Anterior cingulate cortex (tissue), 58 donors: ENCODE measurements at places on chromosomes 2 and 18.

GRCh38 chr18:57621246-57621604 is 411 bp downstream of the NARS1 start:
- DNase-seq, result no peak

DNA sequence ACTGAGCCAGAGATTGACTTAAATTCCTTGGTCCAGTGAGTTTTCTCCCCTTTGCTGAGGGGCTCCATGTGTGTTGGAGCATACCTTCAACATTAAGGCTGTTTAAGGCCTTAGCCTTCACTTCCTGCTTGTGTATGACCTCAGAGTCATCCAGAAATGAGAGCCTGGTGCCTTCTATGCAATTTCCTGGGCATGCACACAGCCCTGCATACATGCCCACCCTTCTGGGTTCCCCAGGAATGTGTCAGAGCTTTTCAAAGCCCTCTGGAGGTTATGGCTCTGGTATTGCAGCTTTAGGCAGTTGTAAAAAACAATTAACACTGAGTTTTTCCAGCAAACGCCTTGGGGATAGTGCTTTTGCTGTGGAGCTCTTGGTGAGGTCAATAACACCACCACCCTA is 16.7 kb downstream of the IL1R1 start:
- no peak for DNase-seq

- DNase-seq, result no peak
These were observed 263.8 kb downstream of the RBM43 start for GRCh38 chr2:150997702-150998440.

DNA sequence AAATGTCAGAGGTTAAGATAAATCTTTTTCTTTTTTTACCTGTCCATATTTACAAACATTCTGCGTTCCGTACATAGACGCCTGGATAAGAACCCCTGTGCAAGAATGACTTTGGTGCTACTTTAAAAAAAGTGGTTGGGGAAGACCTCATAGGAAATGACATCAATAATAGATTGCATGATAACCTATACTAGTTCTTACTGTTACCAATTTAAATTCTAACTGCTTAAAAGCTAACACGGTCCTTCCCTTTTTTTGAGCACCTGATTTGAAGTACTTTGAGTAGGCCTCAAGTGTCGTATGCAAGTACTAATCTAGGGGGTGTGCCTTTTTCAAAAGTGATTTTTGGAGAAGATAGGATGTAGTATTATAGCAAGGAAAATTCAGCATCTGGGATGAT is 2.1 kb downstream of the SLC39A10 start:
- DNase-seq, result no peak

DNA sequence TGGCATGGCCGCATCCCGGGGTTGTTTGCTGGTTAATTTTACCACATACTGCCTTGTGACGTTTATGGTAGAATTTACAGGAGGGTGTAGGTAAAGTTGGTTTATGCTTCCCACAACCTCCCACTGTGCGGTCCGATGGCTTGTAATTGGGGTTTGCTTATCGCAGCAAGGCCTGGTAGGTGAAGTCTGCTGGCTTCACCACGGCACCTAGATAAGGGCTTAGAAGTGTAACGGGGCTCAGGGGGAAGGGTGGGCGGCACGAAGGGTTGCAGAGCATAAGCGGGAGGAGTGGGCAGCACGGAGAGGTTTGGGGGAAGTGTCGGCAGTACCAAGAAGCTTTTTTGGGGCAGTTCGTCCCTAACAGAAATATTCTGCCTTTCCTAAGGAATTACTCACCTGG is 39.0 kb upstream of the TMEM131 start:
- no peak for DNase-seq

GRCh38 chr18:1511619-1512311 is 607.1 kb downstream of the ADCYAP1 start:
- no peak for DNase-seq

DNA sequence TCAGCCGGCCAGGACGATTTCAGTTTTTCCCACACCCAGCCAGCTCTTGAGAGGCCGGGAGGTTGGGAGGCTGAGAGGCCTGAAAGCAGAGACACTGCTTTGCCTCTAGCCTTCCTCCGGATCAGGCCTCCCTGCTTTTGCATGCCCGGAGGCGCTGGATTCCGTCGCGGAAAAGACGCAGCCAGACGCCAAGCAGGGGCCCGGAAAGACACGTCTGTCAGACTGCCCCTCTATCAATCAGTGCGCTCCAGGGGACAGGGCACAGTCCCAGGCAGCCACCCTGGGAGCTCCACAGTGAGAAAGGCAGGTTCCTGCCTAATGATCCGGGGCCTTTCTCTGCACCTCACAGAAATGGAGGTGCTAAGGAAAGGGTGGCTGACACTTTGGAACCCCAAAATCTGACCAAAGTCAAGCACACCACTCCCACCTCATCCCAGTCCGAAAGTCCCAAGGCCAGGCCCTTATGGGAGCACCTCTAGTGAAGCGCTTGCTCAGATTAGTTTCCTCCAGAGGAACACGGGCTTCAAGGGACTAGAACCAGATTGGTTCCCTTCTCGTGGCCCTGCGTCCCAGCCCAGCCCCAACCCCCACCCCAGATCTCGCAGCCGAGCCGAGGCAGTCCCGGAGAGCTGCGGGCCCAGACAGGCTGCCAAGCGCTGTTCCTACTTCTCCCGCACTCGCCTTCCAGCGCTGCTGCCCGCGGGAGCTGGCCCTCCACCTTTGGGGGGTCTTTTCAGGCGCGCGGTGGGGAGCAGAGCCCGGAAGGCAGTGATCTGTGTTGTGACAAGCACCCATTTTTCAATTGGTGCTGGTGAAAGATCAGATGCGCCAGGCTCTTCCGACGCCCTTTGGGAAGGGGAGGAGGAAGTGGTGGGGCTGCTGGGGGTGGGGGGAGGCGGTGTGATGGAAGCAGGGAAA is 5.0 kb downstream of the DLX1 start:
- no peak for DNase-seq

DNA sequence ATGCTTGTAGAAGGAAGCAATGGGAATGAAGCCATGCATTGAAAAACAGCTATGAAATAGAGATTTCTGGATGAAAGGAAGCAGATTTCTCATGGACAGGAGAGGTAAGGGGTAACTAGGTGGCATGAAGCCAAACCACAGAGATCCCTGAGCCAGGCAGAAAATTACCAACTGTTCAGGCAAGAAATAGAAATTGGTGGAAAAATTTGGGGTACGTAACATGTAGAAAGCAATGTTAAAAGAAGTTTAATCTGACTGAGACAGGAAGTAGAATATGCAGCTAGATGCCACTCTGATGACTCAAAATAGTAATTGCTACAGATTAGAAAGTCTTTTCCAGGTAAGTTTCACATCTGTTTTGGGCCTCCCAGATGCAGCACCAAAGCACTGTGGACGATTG is 928.5 kb upstream of the CELF4 start:
- no peak for DNase-seq

DNA sequence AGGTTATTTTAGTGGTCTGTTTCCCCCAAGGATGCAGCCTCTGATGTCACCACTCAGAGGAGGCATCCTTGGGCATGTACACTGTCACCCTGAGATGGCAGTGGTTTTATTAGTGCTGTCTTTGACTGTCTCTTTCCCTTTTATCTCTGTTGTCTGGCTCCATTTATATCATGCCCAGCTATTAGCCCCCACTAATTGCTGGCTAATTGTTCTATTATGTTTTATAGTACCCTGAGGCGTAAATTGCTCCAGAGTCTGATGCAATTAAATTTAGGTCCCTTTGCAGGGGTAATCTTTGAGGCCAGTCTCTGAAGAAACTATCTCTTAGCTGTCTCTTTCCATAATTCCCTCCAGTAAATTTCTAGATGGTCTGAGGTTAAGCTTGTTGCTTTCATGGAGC is 301.0 kb upstream of the KLHL29 start:
- DNase-seq, result no peak

- DNase-seq, result no peak
These were observed 105.3 kb downstream of the COMMD1 start for GRCh38 chr2:62010632-62011256.

GRCh38 chr2:241897231-241897916 is 27.8 kb downstream of the RTP5 start:
- no peak for DNase-seq

- no peak for DNase-seq
These were observed 381.6 kb downstream of the DSEL start for GRCh38 chr18:67134911-67135310.

DNA sequence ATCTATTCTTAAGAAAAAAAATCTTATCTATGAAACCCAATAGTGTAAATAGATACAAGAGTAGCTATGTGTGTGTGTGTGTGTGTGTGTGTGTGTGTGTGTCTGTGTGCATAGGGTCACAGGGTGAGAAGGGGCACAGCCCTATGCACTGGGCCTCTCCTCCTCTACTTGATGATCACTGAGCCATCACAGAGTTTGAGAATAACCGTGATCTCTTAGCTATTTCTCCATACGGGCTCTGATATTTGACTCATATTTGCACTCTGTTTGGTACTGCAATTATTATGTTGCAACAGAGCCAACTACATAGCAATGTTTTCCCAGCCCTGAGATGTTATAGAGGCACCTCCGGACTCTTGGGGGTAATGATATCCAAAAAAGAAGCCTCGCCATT is 28.8 kb upstream of the SLC40A1 start:
- no peak for DNase-seq

DNA sequence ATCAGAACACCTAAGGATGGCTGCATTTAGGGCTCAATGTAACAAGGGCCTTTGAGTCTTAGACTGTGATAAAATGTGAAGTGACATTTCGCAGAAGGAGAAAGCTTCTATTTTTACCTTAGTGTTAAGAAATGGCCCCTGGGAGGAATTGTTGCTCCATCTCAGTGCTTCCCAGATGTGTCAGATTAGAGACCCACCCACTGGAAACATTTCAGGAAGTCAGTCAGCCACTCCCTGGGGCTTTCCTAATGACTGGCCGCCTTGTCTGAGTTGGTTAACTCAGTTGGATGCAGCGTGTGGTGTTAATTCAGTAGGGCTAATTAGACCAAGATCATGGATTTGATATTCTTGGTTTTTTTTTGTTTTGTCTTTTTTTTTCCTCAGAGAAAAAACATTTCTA is 355.9 kb downstream of the PIK3C3 start:
- no peak for DNase-seq

DNA sequence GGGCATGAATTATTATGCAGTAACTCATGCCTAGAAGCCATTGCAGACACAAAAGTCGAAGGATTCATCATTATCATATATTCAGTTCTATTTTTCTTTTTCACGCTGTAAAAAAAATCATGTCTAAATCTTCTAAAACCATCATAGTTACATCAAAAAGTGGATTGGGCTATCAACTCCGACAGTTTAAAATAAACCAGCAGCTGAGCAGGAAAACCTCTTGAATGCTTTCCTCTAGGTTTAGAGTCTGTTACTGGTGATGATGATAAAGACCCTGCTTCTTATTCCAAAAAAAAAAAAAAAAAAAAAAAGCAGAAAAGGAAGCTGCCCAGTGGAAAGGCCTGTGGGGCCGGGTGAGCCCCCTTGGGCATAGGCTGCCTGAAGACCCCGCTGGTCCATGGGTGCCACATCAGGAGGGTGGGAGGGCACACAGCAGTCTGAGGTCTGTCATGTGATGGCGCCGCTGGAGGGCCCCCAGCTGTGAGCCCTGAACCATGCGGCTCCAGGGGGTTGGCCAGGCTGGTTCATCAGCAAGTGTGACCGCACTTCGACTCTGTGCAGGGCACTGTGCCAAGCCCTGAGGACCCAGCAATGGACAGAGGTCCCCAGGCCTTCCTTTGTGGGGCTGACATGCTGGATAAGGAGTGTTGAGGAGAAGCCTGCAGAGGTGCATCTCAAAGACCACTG is 199.6 kb downstream of the EIPR1 start:
- DNase-seq, result no peak

DNA sequence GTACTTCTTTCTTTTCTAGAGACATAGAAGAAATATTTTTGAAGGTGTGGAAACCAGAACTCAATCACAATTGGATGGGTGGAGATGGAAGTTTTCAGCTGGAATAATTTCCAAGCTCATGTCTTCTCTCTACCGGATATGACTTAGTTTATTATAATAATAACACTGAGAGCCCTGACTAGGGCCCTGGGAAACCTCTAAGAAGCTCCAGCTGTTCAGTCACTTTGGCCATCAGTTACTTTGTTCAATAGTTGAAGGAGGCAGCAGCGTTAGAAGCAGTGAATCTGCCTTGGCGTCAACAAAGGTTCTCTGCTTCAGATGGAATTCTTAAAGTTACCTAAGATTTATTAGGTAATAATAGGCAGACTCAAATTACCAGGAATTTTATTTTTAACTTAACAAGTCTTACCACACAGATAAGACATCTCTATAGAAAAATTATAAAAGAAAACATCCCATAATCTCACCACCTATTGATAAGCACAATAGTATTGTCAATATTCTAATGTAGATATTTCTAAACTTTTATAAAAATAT is 293.8 kb upstream of the CHAC2 start:
- DNase-seq, result no peak

DNA sequence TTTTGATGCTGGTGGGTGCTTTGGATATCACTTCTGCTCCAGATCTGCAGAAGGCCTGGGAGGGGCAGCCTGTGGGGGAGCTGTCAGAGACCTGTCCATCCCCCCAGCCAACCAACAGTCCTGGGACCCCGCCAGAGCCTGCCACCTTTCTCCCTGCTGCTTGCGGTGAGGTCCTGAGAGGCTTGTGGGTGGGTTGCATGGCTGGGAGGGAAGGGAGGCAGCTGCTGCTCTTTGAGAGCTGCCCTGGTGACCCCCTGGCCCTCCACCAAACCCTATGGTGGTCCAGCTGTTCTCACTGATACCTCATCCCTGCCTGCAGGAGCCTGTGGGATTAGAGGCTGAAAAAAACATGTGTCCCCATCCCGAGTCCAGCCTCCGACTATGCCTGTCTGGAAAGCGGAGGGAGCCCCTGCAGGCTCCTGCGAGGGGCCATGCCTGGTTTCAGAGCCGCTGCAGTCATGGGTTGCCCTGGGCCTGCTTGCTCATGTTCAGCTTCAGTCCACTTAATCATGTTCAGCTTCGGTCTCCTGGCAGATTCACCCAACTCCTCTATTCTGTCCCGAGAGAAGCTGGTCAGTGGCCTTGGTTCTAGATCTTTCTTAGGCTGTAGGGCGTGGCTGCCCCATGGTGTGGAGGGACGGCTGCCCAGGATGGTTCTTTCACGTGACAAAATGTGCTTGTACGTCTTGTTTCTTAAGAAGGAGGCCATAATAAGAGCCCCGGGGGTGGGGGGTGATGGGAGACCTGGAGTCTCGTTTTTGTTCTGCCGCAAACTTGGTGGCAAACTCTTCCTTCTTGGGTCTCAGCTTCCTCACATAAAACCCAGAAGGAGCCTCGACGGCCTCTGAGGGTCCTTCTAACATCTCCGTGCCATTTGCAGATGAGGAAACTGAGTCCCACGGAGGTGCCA is 98.5 kb downstream of the CTIF start:
- no peak for DNase-seq
